ENCODE measurements at places on chromosomes 5 and 9. TPM values are rescaled to one million over a fixed set of nuclear protein-coding genes. Genes with fewer than 3 reads are reported as not detected.

The NPR3 gene
- 43.9 TPM for polyA plus RNA-seq

The LCNL1 gene
- polyA plus RNA-seq = 0.78 TPM

The DCAF12 gene
- 36.6 TPM for polyA plus RNA-seq

The UBTD2 gene
- polyA plus RNA-seq = 61.5 TPM

The PCDHB7 gene
- 3.0 TPM for polyA plus RNA-seq

The DCAF10 gene
- polyA plus RNA-seq = 21.2 TPM

The GPX3 gene
- 45.9 TPM for polyA plus RNA-seq

The C9 gene
- polyA plus RNA-seq = 0.43 TPM

The PPP2R2B gene
- 6.8 TPM for polyA plus RNA-seq

The CMBL gene
- 104 TPM for polyA plus RNA-seq

The GDA gene
- polyA plus RNA-seq = 0.27 TPM

The VPS13A gene
- polyA plus RNA-seq = 16.0 TPM

The VCAN gene
- polyA plus RNA-seq = 312 TPM

The ARL14EPL gene
- not detected for polyA plus RNA-seq

The PCDH1 gene
- 13.1 TPM for polyA plus RNA-seq

The AK1 gene
- 1,061 TPM for polyA plus RNA-seq

The SMIM33 gene
- not detected for polyA plus RNA-seq

The OSMR gene
- polyA plus RNA-seq = 9.2 TPM

The ALDH1A1 gene
- polyA plus RNA-seq = 35.2 TPM

The SEMA4D gene
- polyA plus RNA-seq = 22.9 TPM

The SLC23A1 gene
- 0.31 TPM for polyA plus RNA-seq

The ADAMTS12 gene
- polyA plus RNA-seq = 21.7 TPM

The SOHLH1 gene
- 0.20 TPM for polyA plus RNA-seq

The SLC6A18 gene
- not detected for polyA plus RNA-seq

The PGM5 gene
- polyA plus RNA-seq = 49.0 TPM

Measured in muscle of back (tissue), 13 donors.